Right hindlimb (tissue), 1 donor: ENCODE measurements at places on chromosomes 3 and 15.

GRCh38 chr3:193774272-193774915 lies 181.4 kb downstream of the OPA1 start:
- DNase-seq, result no peak

DNA sequence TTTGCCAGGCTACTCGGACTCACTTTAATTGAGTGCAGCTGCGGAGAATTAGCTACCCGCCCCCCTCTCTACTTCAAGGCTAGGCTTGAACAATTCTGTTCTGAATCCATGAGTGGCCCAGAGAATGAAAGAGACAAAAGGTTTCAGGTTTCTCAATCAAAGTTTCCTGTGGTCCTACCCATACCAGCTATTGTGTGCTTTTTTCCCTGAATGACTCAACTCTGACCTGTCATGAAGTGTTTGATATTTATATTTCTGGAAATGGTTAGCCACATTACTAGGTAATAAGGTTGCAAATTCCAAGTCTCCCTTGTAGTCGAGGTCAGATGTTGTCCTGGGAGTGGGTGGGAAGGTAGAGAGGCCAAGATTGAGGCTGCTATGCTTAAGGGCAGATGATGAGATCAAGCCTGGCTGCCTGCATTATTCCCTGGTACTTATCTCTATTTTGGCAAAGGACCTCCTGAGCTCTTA lies 392.7 kb upstream of the TBL1XR1 start:
- DNase-seq, result peak; percentile 59

GRCh38 chr3:80142714-80143113 lies 374.9 kb upstream of the ROBO1 start:
- no peak for DNase-seq

DNA sequence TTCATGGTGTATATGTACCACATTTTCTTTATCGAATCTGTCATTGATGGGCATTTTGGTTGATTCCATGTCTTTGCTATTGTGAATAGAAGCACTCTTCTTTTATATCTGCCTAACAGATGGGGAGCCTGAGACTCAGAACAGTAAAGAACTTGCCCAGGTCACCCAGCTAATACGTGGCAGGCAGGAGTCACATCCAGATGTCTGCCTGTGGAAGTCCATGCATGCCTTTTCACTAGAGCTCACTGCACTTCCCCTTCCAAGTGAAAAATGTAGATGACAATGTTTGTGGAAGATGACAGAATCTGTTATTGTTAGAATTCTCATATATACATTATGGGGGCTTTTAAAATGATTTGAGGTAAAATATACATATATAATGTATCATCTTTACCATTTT lies 165.0 kb downstream of the PDZRN3 start:
- DNase-seq, result no peak

- no peak for DNase-seq
These were observed 23.0 kb upstream of the MUSTN1 start for GRCh38 chr3:52857864-52858263.

GRCh38 chr3:76646921-76647562 lies 392.9 kb upstream of the ROBO2 start:
- no peak for DNase-seq
